Amniotic stem cell (primary cell): ENCODE measurements at places on chromosomes 3 and 15.
A peak's percentile ranks its signal among the peaks of the same experiment; 100 is the strongest.

DNA sequence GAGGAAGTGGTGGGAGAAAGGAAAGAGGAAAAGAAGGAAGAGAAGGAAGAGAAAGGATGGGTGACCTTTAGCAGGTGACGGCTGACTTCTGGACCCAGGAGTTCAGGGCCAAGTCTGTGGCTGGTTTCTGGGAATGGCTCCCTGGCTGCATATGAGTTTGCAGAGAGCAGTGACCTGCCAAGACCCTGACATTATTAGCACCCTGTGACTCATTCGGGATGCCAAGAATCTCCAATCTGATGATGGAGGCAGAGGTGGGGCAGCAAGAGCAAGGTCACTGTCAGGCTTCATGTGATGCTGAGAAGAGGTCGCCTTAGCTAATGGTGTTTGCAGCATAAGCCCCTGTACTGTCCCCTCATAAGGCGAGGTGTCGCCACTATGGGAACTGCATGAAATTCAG, 42.6 kb downstream of the MYZAP start:
- DNase-seq = no peak

DNA sequence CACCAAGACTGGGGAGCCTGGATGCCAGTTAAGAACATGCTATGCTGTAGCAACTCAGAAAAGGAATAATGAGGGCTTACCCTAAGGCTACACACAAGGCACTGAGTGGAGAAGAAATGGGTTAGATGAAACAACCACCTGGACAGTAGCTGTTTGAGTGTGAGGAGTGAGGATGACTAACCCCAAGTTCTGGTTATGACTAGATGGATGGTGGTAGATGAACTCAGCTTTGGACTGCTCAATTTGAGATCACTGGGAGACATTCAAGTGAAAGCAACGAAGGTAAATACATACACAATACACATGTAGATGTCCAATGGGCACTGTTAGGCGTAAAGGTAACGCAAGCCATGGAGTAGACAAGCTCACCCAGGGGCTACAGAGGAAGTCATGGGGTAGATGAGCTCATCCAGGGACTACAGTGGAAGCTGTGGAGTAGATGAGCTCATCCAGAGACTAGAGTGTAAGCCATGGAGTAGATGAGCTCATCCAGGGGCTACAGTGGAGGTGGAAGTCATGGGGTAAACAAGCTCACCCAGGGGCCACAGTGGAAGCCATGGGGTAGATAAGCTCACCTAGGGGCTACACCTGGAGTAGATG, 98.3 kb downstream of the ANO10 start:
- no peak for DNase-seq

GRCh38 chr3:190369668-190370295, 18.2 kb upstream of the CLDN16 start:
- DNase-seq = no peak

DNA sequence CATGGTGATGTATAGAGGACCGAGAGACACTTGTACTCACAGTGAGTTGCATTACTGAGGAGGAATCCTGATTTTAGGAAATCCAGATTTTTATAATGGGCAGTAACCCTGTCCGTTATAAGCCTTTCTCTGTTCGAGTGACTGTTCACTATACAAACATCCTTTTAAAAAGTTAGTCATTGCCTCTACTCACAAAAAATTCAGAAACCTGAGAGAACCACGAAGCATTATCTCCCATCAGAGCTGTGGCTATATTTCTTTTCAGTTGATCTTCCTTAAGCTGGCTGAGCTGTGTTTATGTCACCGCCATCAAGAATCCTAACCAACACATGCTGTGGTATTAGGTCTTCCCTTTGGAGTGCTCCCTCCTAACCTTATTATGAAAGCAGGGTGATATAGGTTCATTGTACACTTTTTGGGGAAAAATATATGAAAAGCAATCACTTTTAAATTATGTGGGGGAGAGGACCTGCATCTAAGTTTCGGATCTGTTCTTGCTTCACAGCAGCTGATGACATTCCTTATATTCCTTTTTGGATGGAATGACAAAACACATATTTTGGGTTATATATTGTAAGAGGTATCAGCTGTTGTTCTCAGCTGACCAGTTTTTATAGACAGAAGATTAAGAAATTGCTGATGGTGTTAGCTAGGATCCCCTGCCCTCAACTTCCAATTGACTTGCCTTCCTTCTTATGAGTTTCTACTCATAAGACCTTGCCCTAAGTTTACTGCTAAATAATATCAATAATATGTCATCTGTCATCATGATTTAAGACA, 465.9 kb upstream of the RASGRP1 start:
- no peak for DNase-seq

GRCh38 chr3:32078864-32079263, 27.6 kb upstream of the GPD1L start:
- DNase-seq = no peak

GRCh38 chr3:49867400-49867799, 2.3 kb downstream of the CAMKV start:
- no peak for DNase-seq

- DNase-seq = no peak
Observed at GRCh38 chr3:46202535-46202934, 5.6 kb downstream of the CCR1 start.

GRCh38 chr3:47239929-47240328, 42.7 kb downstream of the KIF9 start:
- no peak for DNase-seq

DNA sequence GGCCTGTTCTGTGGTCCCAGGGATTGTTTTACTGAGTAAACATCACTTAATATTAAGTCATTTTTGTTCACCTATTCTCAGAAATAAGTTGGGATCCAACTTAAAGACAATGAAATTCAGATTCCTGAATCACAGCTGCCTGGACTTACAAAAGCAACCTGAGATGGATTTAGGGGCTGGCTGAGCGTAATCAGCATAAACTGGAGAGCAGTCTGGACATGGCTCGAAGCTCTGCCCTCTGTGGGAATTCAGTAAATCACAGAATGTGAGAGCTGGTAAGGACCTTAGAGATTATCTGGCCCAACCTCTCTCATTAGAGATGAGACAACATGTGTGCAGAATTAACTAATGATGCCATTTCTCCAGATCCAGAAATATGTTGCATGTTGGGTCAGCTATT, 23.7 kb downstream of the CCDC80 start:
- DNase-seq = no peak

DNA sequence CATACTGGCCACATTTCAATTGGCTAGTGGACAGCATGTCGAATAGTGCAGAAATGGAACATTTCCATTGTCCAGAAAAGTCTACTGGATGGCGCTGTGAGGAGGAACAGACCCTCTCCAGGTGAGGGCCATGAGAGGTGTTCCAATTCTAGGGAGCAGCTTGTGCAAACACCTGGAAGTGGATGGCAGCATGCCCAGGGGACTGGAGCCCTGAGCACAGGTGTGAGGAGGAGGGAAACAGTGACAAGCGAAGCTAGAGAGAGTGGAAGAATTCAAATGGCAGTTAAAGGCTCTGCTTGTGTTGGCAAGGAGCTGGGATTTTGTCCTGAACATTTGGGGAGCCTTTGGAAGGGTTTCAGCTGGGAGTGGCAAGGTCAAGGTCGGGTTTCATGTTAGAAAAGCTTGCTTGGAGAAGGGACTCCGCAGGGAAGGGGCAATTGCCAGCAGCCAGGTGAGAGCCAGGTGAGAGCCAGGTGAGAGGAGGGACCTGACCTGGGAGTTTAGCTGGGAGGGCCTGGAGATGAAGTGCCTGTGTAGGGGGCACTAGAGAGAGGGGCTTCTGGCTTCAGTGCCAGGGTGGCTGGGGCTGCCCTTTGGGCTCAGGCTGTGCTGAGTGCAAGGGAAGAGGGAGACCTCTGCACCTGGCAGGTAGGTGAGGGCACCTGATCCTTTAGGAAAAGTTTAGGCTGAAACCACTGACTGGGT, 93.8 kb downstream of the LINGO1 start:
- DNase-seq = no peak

DNA sequence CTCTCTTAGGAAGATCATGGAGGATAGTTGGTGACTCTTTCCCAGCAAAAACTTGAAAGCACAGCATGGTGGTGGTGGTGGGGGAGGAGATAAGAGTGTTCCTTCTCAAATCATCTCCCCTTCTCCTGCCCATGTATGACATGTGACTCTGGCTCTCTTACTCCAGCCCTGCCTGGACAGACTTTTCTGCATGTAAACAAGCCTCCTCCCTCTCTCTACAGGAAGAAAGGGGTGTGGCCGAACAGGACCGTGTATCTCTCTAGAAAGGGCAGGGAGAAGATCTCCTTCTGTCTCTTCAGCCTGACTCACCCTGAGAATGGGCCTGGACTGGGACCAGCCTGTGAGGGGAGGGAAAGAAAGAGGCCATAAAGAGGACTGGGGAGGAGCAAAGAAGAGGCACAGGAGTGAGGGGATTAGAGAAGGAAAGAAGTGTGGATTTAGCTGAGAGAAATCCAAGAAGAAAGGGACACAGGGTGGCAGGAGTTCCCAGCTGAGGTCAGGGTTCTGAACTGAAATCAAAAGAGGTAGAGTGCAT, 1.5 kb downstream of the CELF6 start:
- no peak for DNase-seq

- no peak for DNase-seq
Observed at GRCh38 chr3:127039719-127040118, 56.8 kb downstream of the PLXNA1 start.

DNA sequence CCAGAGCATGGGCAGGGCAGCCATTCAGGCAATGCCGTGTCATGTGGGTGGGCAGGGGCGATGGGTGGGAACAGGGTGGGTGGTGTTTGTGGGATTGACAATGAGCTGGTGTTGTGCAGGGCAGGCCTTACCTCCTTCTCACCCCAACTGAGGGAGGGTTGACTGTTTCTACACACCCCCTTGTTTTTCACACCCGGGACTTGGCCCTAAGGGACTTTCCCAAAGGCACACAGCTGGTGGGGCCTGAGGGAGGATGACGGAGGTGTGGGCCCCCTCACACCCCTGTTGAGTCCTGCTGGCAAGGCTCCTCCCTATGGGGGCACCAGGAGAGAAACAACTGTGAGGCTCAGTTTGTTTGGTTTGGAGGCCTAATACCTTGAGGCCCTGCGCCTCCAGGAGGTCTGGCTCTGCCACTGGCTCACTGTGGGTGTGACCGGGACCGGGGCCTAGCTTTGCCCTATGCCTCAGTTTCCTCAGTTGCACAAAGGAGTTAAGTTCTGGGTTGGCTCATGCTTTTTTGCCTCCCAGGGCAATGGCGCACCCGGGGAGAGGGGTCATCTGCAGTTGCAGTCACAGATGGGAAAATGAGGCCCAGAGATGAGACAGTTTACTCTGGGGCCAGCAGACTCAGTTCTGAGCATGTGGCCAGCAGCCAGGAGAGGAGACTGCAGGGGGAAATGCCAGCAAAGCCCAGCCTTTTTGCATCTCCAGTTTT, 5.1 kb upstream of the DNAH1 start:
- no peak for DNase-seq

DNA sequence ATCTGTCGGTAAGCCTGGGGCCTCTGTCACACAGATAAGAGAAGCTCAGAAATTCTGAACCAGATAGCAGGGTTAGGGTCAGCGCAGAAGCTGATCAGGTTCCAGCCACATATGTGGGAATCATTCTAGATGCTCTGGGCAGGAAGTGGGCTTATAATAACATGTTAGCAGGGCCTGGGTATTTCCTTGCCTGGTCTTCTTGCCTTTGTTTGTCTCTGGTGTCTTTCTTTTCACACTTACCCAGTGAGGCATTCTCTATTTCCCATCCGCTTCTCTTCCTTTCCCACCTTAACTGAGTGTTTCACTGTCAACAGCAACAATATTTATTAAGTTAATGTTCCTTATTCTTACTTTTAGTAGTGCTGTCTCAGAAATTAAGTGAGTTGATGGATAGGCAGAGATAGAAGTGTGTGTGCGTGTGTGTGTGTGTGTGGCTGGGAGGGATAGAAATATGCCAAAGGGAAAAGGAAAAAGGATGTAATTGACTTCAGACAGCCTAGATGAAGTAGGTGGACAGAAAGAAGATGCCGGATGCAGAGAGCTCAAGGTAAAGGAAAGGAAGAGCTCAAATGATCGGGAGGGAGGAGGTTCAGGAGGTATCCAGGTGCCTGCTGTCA, 2.0 kb downstream of the PLA1A start:
- no peak for DNase-seq

DNA sequence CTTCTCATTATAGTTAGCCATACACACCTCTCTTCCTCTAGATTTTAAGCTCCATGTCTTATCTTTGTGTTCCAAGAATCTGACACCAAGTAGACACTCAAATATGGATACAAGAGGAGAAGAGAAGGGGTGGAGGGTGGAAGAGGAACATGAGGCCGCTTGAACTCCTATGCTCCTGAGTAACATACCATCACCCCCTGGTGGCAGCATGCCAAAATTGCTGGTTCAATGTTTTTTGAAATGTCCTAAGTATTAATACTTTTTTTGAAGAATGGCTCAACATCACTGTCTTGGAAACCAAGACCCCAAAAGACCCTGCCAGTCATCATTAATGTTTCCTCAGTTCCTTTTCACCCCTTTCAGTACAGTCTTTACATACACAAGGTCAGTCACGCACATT, 71.8 kb upstream of the HACD2 start:
- no peak for DNase-seq

- DNase-seq = no peak
Observed at GRCh38 chr3:79344876-79345871, 422.6 kb downstream of the ROBO1 start.

GRCh38 chr3:193982258-193982659, 153.7 kb upstream of the HES1 start:
- DNase-seq = no peak

- DNase-seq = no peak
Observed at GRCh38 chr3:4674216-4674615, 181.1 kb downstream of the ITPR1 start.

GRCh38 chr3:11574981-11575669, 68.6 kb downstream of the VGLL4 start:
- no peak for DNase-seq

GRCh38 chr15:37136666-37137065, 36.3 kb upstream of the MEIS2 start:
- DNase-seq = no peak

DNA sequence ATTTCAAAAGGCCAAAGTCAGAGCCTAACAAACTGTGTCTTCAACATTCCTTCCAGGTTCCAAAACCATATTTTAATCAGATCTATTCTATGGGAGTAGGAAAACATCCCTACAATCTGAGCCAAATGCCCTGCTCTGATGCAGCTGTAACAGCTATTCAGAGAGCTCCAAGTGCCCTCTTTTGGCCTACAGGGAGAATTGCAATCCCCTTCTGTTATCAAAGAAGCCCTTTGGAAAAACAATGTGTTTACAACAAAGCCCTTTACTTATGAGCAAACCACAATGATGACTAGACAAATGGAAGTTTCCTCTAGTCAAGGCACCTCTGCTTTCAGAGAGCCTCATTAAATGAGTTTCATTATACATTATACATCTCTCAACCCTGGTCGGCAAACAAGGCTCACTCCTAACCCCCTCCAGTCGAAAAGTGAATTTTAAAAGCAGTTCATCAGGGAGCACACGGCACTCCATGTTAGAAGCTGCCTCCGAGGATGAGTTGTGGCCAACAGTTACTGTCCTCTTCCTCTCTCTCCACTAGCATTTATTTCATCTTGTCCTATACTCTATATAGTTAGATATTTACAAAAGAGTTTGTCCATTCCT, 42.6 kb upstream of the TMCO5A start:
- DNase-seq = peak; percentile 31
